Central memory CD8-positive, alpha-beta T cell (primary cell): ENCODE measurements at places on chromosomes 5 and 9.

- no peak for DNase-seq
These were observed 600.1 kb upstream of the RGMB start for GRCh38 chr5:98173334-98173733.

GRCh38 chr9:107316795-107317661 is 33.9 kb downstream of the RAD23B start:
- DNase-seq = no peak

DNA sequence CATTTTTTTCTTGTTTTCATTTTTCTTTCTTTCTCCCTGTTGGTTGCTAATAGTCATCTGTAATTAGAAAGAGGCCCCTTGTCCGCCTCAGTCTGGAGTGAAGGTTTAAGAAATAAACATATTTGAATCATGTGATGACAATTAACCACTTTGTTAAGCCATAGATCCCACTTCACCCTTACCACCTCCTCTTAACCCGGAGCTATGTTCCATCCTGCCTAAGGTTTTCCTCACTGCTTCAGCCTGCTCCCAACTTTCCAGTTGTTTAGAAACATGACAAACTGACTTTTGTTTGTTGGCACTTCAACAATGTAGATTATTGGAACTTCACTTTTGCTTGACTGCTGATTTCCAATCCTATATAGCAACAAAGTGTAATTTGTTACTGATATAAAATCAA is 37.4 kb upstream of the SSBP2 start:
- DNase-seq = no peak

GRCh38 chr5:148922606-148923005 is 96.2 kb downstream of the ADRB2 start:
- no peak for DNase-seq

GRCh38 chr5:177607452-177608192 is 7.7 kb downstream of the B4GALT7 start:
- peak; percentile 31 for DNase-seq

DNA sequence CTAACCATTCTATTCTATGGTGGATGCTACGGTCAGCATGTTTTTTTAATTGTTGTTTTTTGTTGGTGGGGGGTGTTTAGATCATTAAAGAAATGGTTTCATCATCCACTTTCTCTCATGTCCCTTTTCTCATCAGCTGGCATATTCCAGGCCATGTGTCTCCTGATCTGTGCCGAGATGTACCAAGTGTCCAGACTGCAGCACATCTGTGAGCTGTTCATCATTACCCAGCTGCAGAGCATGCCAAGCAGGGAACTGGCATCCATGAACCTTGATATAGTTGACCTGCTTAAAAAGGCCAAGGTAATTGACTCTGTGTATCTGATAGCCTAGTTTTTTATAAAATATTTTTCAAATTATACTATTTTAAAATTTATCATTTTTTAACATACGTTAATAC is 38.9 kb downstream of the GLRX start:
- DNase-seq = no peak

DNA sequence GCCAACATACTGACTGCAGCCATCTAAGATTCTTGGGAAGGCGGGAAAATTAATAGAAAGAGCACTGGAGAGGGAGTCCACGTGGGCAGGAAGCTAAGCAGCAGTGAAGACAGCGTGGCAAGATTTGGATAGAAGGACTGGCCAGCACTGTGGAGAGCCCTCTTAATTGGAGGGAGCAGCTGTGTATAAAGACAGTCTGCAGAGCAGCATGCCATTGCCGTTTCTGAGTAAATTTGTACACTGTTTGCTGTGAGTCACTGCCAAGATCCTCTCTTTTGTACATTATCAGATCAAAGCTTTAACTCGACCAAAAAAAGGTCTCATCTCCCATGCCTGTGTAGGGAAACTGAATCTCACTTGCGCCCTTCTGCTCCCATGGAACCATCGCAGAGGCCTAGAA is 45.3 kb downstream of the INSYN2B start:
- DNase-seq = no peak

DNA sequence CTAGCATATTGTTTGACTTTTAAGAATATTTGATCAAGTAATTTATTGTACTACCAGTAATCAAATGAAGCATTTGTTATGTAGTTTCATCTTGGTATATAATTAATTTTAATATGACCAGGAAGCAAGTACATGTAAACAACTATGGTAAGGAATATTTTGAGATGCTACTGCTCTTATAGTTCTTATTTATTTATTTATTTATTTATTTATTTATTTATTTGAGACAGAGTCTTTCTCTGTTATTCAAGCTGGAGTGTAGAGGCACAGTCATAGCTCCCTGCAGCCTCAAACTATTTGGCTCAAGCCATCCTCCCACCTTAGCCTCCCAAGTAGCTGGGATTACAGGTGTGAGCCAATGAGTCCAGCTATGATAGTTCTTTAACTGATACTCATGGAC is 8.1 kb downstream of the PPIP5K2 start:
- DNase-seq = no peak

- DNase-seq = no peak
These were observed 200.3 kb downstream of the SNX18 start for GRCh38 chr5:54717870-54718269.

DNA sequence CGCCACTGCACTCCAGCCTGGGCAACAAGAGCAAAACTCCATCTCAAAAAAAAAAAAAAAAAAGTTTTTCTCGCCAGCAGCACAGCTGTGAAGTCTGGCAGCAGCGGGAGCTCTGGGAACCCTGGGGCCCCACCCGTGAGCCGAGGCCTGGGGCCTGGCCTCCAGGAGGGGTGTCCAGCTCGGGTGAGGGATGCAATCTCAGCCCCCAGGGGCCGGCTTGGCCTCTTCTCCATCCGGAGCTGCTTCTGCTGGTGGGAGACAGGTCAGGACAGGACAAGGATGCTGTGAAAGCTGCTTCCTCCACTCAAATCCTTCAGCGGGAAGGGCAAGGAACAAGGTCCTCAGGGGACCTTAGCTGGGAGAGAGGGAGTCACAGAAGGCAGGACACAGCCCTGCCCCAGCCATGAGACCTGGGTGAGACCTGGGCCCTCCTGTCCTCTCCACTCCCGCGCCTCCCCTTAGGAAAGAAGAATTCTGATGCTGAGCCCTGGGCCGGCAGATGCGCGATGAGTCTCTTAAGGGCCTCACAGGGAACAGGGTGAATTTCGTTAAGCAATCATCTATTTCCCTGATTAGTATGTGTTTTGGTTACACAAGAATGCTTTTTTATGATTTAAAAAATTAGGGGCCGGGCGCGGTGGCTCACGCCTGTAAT is 30.6 kb downstream of the PLPP7 start:
- DNase-seq = no peak

GRCh38 chr9:107226421-107226820 is 56.7 kb upstream of the RAD23B start:
- no peak for DNase-seq

- no peak for DNase-seq
These were observed 95.7 kb downstream of the ARL15 start for GRCh38 chr5:54214722-54215121.

- no peak for DNase-seq
These were observed 4.8 kb downstream of the DNAJB5 start for GRCh38 chr9:34994260-34994899.

- DNase-seq = no peak
These were observed 13.4 kb upstream of the EXOC3 start for GRCh38 chr5:429453-430188.

DNA sequence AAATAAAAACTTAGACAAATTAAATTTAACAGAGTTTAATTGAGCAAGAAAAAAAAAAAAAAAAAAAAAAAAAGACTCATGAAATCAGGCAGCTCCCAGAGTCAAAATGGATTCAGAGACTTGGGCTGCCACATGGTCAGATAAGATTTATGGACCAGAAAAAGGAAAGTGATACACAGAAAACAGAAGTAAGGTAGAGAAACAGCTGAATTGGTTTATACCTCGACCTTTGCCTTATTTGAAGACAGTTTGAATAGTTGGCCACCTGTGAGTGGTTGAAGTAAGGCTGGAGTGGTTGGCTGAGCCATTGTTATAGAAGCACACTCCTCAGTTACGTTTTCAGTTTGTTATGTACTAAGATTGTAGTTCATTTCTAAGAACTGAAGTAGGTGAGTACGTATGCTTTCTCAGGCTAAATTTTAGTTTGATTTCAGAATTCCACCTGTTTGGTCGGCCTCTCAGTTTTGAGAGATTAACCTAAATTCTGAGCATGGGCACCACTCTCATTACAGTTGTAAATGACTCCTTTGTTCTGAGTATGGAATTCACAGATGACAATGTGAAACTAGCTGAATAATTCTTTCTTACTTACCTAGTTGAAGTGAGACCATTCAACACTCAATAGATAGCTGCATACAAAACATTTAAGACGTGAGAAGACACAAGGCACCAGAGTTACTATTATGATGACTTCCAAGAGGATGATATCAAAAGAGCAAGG is 149.0 kb downstream of the AOPEP start:
- DNase-seq = no peak

- DNase-seq = no peak
These were observed 211.4 kb downstream of the KIAA0825 start for GRCh38 chr5:94407023-94407422.

DNA sequence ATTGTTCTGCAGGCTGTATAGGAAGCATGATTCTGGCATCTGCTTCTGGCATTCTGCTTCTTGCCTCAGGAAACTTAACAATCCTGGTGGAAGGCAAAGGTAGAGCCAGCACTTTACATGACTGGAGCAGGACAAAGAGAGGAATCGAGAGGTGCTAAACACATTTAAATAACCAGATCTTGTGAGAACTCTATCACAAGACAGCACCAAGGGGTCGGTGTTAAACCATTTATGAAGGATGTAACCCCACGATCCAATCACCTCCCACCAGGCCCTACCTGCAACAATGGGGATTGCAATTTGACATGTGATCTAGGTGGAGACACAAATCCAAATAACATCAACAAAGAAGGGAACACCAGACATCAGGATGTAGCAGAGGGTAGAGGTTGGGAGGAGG is 221.5 kb downstream of the CDH12 start:
- DNase-seq = no peak

- no peak for DNase-seq
These were observed 25.4 kb downstream of the MRPL22 start for GRCh38 chr5:154966081-154966841.

- DNase-seq = no peak
These were observed 125.4 kb upstream of the ADAMTS16 start for GRCh38 chr5:5014586-5015235.

DNA sequence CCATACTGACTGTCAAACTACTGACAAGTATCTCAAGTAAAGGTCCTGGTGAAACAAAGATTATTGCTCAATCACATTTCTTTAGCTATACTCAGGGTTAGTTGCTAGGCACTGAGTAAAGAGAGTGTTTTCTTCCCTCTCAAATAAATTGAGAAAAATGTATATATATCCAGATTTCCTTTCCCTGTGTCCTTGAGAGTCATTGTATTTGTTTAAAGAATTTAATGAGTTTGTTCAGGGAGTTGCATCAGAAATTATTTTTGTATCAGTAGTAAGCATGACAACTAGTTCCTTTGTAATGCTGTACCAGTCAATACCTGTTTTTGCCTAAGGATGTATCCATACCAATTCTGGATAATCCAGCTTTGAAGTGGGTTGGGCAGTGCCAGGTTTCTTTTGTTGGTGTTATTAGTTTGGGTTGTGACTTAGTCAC is 3.2 kb upstream of the ANKHD1 start:
- no peak for DNase-seq

DNA sequence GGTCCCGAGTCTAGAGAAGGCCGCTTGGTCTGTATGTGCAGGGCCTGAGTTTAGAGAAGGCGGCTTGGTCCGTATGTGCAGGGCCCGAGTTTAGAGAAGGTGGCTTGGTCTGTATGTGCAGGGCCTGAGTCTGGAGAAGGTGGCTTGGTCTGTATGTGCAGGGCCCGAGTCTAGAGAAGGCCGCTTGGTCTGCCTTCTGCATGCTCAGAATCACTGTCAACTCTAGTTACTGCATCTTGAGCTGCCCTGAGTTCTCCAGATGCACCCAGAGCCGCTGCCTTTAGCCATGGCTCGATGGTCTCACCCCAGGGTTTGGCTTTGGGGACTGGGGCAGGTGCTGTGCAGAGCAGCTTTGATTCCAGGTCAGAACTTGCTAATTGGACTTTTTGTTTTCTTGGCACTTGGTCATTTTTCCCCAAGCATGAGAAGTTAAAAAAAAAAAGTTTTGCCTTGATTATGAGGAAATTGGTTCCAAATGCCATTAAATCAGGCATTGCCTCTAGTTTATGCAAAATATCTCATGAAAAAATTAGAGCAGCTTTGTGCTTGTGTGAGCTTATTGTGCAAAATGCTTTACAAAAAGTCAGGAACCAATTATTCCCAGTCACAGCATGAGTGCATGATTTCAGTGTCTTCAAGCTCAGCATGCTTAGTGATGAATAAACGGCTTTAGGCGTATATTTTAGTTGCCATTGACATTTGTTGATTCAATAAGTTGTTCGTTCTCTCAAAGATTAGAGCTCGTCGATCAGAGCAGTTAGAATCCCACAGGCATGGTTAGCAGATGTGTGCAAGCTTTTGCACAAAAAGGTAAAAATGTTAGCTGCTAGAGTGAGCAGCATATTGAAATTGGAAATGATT is 25.4 kb upstream of the EXOC3 start:
- no peak for DNase-seq

DNA sequence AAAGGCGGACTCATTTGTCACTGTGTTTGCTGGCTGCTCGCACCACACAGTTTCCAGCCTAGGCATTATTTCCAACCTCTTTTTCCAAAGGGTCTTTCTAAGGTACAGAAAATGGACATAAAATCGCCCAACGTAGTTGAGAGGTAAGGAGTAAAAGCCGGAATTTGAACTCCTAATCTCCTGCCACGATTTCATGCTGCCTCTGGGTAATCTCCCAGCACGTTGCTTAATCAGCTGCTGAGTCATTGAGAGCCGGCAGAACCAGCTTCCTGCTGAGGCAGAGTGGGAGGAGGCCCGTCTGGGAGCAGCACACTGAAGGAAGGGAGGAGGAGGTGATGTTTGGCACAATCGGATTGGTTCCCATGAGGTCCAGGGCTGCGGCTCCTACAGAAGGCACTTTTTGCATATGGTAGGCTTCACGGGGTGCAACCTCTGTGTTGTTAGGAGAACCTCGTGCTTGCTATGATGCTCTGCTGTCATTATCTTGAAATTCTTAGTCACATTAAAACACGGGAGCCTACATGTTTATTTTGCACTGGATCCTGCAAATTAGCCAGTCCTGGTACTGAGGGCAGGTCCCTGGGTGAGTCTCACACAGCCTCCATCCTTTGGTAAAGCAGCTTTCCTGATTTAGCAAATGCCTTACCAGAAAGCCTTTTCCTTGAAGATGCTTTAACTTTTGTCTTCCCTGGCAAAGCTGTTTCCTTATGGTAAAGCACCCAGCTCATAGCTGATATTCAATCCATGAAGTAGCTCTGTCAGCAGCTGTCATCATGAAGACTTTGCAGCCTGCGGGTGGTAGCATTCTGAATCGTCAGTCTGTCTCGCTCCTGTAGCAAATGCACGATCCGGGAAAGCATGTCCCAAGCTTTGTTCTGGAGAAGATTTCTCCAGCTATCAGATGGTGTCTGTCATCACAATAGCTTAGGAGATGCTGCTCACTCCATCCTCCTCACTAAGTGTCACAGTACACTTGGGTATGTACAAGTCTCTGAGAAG is 191.6 kb upstream of the MSX2 start:
- no peak for DNase-seq

DNA sequence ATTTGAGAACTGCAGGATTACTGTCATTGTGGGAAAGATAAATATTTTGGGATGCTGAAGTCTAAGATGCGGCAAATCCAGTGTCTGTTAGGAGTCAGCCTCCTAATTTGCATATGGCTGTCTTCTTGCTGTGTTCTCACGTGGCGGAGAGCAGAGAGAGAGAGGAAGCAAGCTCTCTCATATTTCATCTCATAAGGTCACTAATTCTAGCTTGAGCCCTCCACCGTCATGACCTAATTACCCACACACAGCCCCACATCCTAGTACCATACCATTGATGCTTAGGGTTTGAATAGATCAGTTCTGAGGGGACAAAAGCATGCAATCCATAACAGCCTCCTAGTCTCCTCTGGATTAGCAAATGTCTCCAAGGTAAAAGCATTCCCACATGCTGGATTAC is 124.5 kb downstream of the CDH12 start:
- DNase-seq = no peak
